ENCODE measurements at places on chromosomes 16 and 17. TPM values are rescaled to one million over a fixed set of nuclear protein-coding genes. Genes with fewer than 3 reads are reported as not detected.

DNA sequence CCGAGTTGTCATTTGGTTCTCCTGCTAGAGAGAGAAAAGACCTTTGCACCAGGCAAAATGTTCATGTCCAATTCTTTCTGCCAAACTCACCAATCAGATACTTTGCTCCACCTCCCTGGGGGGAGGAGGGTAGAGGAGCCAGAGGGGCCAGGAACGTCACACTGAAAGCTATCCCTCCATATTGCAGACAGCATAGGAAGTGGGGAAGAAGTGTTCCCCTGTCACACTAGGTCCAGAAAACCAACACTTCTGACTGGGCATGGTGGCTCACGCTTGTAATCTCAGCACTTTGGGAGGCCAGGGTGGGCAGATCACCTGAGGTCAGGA is 9.5 kb downstream of the HSD17B2 start:
- H3K4me3 ChIP-seq = no peak overlapping the region
- H3K27me3 ChIP-seq = no peaks in the 10 kb centered on the region
- no peaks in the 10 kb centered on the region for H3K4me1 ChIP-seq
- no peaks in the 10 kb centered on the region for H3K36me3 ChIP-seq

The PPP1R1B gene
- total RNA-seq = 1.7 TPM

- no peak overlapping the region for H3K4me3 ChIP-seq
- no peaks in the 10 kb centered on the region for H3K36me3 ChIP-seq
- H3K4me1 ChIP-seq = peaks cover 7% of the 10 kb centered on the region
- H3K27ac ChIP-seq = no peak overlapping the region
- no peak for DNase-seq
Observed at GRCh38 chr16:88340755-88341150, 42.0 kb upstream of the ZNF469 start.

The PRKCB gene
- 1.4 TPM for total RNA-seq

DNA sequence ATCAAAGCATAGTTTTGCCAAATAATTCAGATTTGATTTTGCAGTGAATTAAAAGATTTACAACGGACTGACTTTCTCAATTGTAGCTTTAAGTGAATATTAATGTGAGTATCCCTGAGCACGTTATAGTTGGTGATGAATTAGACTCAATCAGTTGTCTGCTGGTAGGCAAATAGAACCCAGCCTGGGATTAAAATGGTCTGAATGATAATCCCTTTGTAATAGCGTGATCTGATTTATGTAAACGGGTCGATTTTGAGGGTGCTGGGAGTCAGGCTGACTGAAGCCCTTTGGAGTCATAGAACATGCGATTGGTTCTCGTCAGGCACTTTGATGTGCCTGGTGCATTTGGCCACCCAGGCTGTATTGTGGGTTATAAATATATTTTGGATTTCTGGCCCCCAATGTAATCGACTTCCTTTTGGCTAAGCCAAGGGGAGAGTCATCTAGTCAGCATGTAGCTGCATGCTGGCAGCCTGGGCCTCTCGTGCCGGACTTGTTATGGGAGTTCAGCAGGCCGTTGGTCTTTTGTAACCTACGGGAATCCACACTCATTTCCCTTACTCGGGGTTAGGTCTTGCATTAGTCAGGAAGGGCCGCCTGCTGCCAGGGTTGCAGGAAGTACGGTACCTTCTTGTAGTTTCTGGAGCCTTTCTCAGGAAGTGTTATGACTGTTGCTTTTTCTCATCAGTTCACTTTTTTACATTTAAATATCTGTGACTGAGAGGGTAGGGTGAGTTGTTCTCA is 5.4 kb downstream of the PGS1 start:
- peak overlapping the region; percentile 87 for H3K27ac ChIP-seq
- no peaks in the 10 kb centered on the region for H3K27me3 ChIP-seq
- peaks cover 48% of the 10 kb centered on the region for H3K4me1 ChIP-seq
- H3K36me3 ChIP-seq = peaks cover 5% of the 10 kb centered on the region
- no peak overlapping the region for H3K4me3 ChIP-seq

The NTN1 gene
- total RNA-seq = 7.7 TPM

DNA sequence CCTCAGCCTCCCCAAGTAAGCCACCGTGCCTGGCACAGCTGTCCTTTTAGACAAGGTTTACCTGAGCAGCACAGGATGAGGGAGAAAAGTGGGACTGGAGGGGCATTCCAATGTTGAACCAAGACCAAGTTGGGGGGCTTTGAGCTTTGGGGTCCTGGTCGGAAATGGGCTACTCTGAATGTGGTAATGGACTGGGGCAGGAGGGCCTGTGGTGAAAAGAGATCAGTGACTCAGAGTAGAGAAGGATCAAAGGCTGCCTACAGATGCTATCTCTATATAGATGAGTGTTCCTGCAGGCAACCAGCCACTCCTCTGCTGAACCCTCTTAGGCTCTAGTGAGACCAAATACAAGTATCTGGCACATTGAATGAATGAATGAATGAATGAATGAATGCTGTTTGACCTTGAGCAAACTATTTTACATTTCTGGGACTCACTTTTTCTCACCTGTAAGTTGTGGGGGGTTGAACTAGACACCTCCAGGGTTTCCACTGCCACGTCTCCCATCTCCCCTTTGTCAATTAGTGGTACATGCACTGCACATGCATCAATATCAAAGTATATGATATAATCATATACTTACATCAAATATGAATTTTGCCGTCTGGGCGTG is 26.3 kb upstream of the ETV4 start:
- H3K27ac ChIP-seq = no peak overlapping the region
- peaks cover 4% of the 10 kb centered on the region for H3K27me3 ChIP-seq
- no peak overlapping the region for H3K4me3 ChIP-seq
- DNase-seq = no peak
- H3K36me3 ChIP-seq = no peaks in the 10 kb centered on the region

The CLEC19A gene
- not detected for total RNA-seq

DNA sequence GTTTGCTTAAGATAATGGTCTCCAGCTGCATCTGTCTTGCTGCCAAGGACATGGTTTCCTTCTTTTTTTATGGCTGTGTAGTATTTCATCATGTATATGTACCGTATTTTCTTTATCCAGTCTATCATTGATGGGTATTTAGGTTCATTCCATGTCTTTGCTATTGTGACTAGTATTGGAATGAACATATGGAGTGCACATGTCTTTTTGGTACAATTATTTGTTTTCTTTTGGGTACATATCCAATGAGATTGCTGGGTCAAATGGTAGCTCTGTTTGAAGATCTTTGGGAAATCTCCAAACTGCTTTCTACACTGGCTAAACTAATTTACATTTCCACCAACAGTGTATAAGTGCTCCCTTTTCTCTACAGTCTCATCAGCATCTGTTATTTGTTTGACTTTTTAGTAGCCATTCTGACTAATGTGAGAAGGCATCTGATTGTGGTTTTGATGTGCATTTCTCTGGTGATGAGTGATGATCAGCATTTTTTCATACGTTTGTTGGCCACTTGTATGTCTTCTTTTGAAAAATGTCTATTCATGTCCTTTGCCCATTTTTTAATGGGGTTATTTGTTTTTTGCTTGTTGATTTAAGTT is 66.2 kb downstream of the TNFRSF13B start:
- no peaks in the 10 kb centered on the region for H3K36me3 ChIP-seq
- no peaks in the 10 kb centered on the region for H3K27me3 ChIP-seq
- no peak for DNase-seq
- peaks cover 14% of the 10 kb centered on the region for H3K4me1 ChIP-seq
- no peak overlapping the region for H3K27ac ChIP-seq
